Stimulated activated CD8-positive, alpha-beta memory T cell treated with anti-CD3 and anti-CD28 coated beads, Interleukin-15, amount 100 ng/mL, for 1 hour (primary cell): ENCODE measurements at places on chromosomes 5 and 9.

DNA sequence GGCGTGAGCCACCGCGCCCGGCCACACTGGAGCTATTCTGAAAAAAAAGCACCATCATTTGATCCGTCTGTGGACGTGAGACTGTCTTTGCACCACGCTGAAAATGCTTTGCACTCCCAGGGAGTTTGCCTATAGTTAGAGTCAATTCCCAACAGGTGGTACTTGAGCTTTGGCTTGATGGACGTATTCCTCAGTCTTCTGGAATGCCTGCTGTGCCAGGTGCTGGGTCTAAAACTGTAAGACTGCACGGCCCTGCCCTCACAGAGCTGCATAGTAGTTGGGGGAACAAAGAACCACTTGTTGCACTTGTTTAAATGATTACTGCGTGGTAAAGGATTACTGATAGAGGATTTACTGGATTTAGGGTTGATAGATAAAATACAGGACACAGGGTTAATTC is 3.4 kb upstream of the CCNO start:
- DNase-seq = no peak

DNA sequence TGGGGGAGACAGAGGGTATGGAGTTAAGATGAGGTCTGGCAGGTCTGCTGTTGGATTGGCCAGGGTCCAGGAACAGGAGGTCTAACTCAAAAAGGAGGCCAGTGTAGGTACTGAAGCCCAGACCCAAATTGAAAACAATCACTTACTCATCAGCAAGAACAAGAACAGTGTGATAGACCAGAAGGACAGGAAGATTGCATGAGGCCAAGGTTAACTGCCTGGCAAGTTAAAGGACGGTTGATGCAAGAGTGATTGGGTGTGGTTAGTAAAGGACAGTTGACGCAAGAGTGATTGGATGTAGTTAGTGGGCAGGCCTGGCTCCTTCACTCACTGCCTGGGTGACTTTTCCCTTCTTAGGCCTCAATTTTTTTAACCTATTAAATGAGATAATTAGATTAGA is 132.6 kb downstream of the PDZD2 start:
- DNase-seq = no peak

GRCh38 chr5:64190562-64191306 is 25.1 kb downstream of the RNF180 start:
- DNase-seq = no peak

DNA sequence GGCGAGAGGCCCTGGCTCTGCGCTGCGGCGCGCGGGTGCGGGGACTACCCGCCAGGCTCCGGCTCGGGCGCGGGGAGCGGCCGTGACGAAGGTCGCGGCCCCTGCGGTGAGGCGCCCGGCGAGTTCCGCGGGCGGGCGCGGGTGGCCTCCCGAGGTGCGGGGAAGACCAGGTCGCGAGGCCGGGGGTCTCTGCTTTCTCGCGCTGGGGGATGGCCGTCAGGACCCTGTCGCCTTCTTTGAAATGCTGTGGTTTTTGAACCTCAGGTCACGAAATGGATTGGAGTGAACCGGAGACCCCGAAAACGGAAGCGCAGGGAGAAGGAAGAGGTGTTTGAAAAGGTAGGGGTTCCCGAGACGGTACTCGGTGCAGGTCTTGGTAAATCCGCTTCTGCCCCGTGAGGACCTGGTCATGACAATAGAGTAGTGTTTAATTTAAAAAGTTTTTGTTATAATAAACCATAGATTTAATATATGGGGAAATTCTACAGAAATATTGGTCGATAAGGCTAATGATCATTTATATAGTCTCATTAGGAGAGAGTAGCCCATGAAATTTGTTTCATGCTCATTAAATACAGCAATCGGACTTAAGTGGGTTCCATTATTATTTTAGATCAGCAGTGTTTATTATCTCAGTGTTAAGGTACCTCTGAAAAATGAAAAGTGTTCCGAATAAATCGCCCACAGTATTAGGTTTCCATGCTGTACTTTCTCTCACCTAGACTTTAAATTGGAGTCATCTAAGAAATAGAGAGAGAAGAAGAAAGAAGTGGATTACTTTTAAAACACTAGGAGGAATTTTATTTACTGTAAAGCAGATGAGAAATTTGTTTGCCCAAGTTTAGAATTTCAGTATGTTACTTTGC is 279.0 kb downstream of the AOPEP start:
- DNase-seq = no peak

- no peak for DNase-seq
Observed at GRCh38 chr5:171342362-171343111, 33.5 kb downstream of the TLX3 start.

- no peak for DNase-seq
Observed at GRCh38 chr5:6464441-6464840, 15.8 kb downstream of the UBE2QL1 start.

- no peak for DNase-seq
Observed at GRCh38 chr5:71864730-71865601, 145.9 kb downstream of the CARTPT start.

DNA sequence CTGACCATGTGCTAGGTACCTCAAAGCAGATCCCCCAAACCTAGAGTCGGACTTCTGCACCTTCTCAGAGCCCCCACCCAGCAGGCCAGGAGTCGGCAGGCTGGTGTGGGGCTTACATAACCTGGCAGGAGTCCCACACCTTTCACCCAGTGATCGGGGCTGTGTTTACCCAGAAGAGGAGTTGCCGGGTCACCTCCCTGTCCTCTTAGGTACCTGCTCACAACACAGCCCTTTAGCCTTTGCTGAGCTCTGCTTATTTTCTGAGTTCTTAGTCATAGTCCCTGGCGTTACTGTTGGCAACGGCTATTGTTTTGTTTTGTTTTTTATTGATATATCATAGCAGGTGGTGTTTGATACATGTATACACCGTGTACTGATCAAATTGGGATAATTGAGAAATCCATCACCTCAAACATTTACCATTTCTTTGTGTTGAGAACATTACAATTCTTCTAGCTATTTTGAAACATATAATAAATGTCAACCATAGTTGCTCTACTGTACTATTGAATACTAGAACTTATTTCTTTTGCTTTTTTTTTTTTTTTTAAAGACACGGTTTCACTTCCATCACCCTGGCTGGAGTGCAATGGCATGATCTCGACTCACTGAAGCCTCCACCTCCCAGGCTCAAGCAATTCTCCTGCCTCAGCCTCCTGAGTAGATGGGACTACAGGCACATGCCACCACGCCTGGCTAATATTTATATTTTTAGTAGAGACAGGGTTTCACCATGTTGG is 10.4 kb upstream of the EEIG1 start:
- no peak for DNase-seq

DNA sequence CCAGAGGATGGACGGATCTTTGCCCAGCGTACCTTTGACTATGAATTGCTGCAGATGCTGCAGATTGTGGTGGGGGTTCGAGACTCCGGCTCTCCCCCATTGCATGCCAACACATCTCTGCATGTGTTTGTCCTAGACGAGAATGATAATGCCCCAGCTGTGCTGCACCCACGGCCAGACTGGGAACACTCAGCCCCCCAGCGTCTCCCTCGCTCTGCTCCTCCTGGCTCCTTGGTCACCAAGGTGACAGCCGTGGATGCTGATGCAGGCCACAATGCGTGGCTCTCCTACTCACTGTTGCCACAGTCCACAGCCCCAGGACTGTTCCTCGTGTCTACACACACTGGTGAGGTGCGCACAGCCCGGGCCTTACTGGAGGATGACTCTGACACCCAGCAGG is 1.9 kb downstream of the PCDHGC5 start:
- no peak for DNase-seq

DNA sequence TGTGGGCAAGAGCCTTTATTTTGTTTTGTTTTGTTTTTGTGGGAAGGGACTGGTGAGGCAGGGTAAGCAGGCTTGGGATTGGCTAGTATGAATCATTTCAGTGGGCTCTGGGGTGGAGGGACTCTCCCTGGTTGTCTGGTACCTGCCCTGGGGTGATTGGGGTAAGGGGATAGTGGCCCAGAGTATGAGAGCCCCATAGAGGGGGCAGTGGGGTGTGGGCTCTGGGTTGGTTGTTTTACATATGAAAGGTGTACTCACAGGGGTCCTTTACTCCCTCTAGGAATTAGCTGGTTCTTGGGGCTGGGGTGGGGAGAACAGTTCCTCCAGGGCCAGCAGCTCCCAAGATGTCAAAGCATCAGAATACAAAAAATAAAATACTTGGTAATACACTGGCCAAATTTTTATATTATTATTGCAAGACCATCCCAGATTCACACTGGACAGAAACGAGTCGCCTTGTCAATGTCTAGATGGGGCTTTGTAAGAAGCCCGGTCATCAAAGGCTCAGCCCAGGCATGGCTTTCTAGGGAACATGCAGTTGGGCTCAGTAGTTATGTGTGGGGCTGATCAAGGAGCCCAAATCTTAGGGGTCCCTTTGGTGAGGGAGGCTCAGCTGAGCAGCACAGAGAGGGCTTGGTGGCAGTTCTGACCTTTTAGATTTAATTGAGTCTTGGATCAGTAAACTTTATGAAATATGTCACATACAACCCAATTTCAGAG is 190.5 kb downstream of the NXNL2 start:
- no peak for DNase-seq

DNA sequence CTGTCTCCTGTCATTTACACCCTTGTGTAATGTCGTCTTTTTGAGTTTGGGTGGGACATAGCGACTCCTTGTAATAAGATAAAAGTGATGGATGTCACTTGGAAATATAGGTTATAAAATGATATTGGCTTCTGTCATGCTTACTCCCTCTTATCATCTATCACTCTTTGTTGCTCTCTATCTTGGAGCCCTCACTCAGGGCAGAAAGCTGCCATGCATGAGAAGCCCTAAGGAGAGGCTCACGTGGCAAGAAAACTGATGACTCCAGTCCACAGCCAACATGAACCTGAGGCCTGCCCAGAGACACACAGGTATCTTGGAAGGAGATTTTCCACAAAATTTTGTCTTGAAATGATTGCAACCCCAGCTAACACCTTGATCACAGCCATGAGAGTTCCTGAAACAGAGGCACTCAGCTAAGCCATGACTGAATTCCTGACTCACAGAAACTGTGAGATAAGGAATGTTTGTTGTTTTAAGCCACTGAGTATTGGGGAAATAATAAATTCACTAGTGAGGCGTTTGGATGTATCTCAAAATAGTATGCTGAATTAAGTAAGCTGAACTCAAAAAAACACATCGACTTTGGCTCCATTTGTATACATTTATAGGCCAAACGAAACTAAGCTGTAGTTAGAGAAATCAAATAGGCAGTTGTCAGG is 216.7 kb downstream of the CDH18 start:
- DNase-seq = no peak

- no peak for DNase-seq
Observed at GRCh38 chr5:9551567-9552537, 6.0 kb upstream of the SEMA5A start.
